ENCODE measurements at places on chromosomes 12 and 14.

GRCh38 chr14:61268812-61269211 lies 12.3 kb downstream of the TMEM30B start:
- no peaks in the 10 kb centered on the region for H3K4me1 ChIP-seq
- no peaks in the 10 kb centered on the region for H3K27me3 ChIP-seq
- no peaks in the 10 kb centered on the region for H3K36me3 ChIP-seq
- DNase-seq: no peak
- H3K27ac ChIP-seq: peak overlapping the region; percentile 77

- H3K27me3 ChIP-seq: no peaks in the 10 kb centered on the region
- peaks cover 10% of the 10 kb centered on the region for H3K4me1 ChIP-seq
- DNase-seq: no peak
- no peak overlapping the region for H3K27ac ChIP-seq
Observed at GRCh38 chr12:108097160-108097911, 31.8 kb upstream of the WSCD2 start.

DNA sequence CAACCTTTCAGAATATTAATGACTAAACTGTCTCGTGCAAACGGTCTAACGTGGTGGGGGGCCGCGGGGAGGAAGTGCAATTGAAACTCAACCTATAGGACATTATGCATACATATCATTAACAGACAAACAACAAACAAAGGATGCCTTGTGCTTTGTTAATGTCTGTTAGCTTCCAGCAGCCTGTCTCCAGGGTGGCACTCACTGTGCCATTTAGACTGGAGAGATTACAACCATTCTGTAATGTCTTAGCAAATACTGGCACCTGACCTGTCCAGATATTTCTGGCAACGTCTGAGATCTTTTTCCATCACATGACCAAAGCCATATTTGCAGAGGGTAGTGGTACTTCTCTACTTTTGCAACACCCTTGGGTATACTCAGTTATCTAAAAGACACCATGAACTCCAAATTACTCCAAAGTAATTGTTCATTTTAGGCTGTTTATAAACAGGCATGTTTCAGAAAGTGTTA lies 11.6 kb downstream of the BHLHE41 start:
- H3K4me3 ChIP-seq: peak overlapping the region; percentile 58
- peaks cover 12% of the 10 kb centered on the region for H3K4me1 ChIP-seq
- no peaks in the 10 kb centered on the region for H3K27me3 ChIP-seq
- no peak for DNase-seq
- no peaks in the 10 kb centered on the region for H3K36me3 ChIP-seq

GRCh38 chr12:122102331-122102730 lies 23.8 kb downstream of the MLXIP start:
- DNase-seq: no peak
- no peak overlapping the region for H3K27ac ChIP-seq
- H3K4me3 ChIP-seq: no peak overlapping the region
- no peaks in the 10 kb centered on the region for H3K36me3 ChIP-seq

DNA sequence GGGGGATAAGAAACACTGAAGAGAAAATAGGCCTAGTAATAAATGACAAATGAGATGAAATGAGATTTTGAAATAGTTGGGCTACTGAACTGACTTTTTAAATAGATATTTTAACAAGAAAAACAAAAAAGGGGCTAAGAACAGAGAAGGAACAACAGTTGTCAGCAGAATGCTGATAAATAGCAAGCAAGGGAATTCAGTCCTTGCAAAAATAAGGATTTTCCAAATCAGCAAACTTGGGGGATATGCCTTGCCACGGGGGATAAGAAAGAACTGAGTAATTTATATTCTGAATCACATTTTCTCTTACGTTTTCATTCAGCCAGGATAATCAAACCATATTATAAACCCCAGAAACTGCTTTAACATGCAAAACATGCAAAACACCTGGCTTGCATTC lies 12.9 kb upstream of the CCDC196 start:
- no peak overlapping the region for H3K27ac ChIP-seq
- no peak for DNase-seq
- H3K27me3 ChIP-seq: no peaks in the 10 kb centered on the region
- no peak overlapping the region for H3K4me3 ChIP-seq

GRCh38 chr14:64948612-64949210 lies 6.2 kb upstream of the GPX2 start:
- H3K4me3 ChIP-seq: no peak overlapping the region
- DNase-seq: no peak
- H3K4me1 ChIP-seq: no peaks in the 10 kb centered on the region

DNA sequence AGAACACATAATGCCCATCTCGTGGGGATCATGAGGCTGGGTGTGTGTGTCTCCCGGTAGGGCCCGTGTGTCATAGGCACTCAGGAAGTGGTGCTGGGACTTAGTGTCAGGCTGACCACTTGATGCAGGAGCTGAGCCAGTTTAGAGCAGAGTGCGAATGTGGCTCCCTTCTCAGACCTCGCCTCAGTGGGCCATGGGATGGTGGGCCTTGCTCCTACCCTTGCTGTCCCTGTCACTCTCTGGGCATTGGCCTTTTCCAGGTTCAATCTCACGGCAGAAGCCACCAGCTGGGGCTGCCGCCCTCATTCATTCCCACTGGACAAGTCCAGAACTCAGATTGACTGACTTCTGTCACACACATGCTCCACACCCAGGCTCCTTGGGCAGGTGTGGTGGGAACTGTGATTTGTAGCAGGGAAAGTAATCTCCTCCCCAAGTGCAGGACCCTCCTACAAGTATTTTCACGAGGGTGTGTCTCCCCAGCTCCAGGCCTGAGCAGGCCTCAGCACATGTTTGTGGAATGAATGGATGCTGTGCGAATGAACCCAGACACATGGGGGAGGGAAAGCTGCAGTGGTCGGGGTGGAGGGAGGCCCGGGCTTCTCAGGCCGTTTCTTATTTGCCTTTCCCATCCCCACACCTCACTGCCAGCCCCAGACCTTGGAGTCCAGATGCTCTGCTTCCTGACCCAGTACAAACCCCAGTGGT lies 54.9 kb downstream of the BEGAIN start:
- no peaks in the 10 kb centered on the region for H3K27me3 ChIP-seq
- peak; percentile 48 for DNase-seq

- peaks cover 46% of the 10 kb centered on the region for H3K4me1 ChIP-seq
- peak overlapping the region; percentile 81 for H3K27ac ChIP-seq
- DNase-seq: no peak
- no peaks in the 10 kb centered on the region for H3K27me3 ChIP-seq
- peak overlapping the region; percentile 72 for H3K4me3 ChIP-seq
Observed at GRCh38 chr12:57522887-57523705, 472 bp downstream of the MBD6 start.

GRCh38 chr12:115482943-115483342 lies 794.5 kb downstream of the MED13L start:
- no peaks in the 10 kb centered on the region for H3K36me3 ChIP-seq
- no peak overlapping the region for H3K27ac ChIP-seq
- no peak overlapping the region for H3K4me3 ChIP-seq

- H3K4me3 ChIP-seq: no peak overlapping the region
- peaks cover 34% of the 10 kb centered on the region for H3K4me1 ChIP-seq
- DNase-seq: peak; percentile 68
- H3K27me3 ChIP-seq: no peaks in the 10 kb centered on the region
- H3K27ac ChIP-seq: no peak overlapping the region
Observed at GRCh38 chr12:1800401-1801302, 19.7 kb upstream of the LRTM2 start.

All from SK-N-SH (cell line).